C1 segment of cervical spinal cord (tissue), 14 donors: ENCODE measurements at places on chromosomes 2 and 18.

DNA sequence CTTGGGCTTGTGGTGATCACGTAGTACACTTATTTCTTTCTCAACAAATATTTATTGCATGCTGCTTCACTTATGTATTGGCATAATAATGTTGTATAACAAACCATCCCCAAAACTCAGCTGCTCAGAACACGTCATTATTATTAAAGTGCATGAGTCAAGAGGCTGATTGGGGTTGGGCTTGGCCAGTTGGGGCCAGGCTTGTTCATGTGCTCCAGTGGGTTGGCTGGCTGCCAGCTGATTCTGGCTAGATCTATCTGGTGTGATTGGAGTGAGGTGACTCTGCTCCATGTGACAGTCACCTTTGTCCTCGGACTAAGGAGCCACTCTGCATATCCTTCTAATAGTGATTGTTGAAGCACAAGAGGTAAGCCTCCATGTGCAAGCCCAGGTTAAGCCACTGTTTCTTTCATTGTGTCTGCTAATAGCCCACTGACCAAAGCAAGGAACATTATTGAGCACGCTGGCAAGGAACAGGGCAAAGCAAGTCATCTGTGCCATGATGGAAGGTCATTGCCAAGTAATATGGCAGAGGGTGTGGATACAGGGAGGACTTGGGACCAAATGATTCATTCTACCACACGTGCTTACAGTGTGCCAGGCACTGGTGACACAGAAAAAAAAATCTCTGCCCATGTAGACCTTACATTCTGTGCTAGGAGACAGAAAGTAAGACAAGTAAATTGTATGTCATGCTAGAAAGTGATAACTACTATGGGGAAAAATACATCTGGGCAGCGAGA, 63.3 kb upstream of the TMEM182 start:
- no peak for DNase-seq

- no peak for DNase-seq
Measured at GRCh38 chr18:8952174-8952573, 150.3 kb upstream of the NDUFV2 start.

- DNase-seq = no peak
Measured at GRCh38 chr2:118091140-118091478, 2.8 kb downstream of the INSIG2 start.

DNA sequence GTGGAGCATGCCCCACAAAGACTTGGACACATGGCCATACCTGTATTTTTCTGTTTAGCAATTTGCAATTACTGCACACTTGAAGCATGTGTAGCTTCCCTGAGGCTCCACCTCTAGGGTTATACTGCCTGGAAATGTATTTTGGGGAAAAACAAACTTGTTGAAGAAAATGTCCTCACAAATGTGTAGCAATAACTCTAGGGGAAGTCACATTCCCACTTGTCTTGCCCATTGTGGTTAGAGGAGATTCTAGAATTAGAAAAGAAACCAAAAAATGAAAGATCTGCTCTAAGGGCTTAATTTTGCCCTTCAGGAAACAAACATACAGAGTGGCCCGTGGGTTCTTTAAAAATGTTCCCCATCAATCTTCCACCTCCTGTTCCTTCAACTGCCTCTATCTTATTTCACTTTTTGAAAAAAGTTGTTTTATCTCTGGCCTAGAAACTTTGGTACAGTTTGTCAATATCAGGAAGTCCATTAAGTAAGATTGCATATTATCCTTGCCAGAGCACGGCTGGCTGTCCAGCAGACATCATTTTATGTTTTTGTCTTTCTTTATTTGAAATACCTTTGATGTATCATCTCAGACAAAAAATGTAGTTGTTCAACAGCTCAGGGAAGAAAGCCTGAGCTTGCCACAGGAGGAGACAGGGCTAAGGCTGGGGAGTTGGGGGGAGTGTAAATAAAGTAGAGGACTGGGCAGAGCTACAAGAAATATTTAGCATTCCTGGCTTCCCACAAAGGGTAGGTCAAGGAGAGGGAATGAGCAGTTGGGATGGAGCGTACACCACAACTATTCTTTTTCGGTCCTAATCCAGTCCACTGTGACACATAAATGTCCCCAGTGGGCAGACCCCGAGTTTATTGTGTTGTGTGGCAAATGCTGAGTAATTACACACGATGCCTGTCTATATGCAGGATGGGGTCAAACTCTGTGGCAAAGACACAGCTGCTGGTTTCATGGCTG, 96.8 kb upstream of the CDC42EP3 start:
- DNase-seq = no peak

DNA sequence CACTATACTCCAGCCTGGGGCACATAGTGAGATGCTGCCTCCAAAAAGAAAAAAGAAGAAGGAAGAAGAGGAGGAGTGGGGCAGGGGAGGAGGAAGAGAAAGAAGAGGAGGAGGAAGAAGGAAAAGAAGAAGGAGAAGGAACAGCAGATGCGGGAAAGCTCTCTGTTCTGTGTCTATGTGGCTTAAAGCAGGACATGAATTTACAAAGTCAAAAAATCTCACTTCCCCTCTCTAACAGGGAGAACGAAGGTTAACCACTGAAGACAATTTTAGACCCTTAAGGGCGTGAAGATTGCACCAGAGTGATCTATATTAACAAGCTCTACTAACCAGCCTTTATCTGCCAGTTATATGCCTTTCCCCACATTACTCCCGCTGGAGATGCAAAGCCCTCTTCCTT, 258.9 kb downstream of the METTL4 start:
- DNase-seq = no peak

DNA sequence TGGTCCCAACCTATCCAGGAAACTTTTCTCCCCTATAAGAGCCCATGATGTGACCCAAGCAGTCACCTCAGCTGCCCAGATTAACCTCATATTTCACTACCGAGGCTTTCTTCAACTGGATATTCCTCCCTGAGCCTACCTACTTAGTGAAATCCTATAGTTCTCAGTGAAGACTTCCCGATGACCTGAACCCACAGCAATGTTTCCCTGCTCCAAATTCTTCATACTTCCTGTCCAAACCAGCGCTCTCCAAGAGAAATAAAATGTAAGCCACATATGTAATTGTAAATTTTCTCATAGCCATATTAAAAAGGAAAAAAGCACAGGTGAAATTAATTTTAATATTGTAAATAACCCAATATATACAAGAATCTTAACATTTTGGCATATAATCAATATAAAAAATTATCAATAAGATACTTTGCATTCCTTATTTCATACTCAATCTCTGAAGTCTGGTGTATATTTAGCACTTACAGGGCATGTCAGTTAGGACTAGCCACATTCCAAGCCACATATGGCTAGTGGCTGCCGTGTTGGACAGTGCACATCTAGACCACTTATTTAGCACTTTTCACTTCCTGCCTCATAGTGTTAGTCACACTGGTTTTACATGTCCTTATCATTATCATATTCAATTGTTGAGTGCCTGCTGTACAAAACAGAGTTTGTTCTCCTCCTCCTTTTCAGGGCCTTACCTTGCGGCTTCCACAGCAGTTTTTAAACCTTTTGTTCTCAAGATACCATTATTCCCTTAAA, 1.9 kb upstream of the STAT4 start:
- no peak for DNase-seq

GRCh38 chr2:120037995-120038541, 25.2 kb downstream of the EPB41L5 start:
- no peak for DNase-seq

DNA sequence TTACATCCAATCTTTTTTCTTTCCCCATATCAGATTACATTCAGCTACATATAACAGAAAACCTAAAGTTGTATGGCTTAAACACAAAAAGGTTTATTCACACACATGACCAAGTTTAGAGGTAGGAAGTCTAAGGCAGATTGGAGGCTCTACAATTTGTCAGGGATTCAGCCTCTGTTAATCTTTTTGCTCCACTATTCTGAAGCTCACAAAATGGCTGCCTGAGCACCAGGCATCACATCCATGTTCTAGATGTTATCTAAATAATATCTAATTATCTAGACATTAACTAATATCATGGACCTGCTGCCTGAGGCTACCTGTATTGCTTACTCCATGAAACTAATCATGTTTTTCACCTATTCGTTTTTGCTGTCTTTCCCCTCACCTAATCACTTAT, 23.7 kb upstream of the DSC2 start:
- no peak for DNase-seq

- no peak for DNase-seq
Measured at GRCh38 chr2:187180529-187180928, 267.5 kb downstream of the CALCRL start.

GRCh38 chr2:174750923-174751441, 13.3 kb downstream of the CHRNA1 start:
- no peak for DNase-seq

DNA sequence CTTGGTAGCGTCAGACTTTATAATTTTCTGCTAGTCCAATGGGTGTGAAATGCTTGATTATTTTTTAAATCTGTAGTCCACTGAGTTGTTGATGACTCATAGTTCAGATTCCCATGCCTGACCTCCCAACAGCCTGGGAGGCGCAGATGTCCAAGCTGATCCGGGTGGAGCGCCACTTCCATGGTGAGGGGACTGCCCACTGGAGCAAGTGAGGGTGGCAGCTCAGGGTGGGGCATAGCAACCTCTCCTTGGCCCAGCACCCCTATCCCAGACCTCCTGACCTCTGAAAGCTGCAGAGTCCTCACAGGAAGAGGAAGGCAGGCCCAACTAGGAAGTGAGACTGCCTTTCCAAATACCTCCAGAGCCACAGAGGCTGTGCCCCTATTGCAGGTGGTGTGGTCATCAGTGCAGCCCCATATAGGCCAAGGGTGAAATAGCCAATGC, 4.4 kb downstream of the MAL start:
- DNase-seq = no peak

DNA sequence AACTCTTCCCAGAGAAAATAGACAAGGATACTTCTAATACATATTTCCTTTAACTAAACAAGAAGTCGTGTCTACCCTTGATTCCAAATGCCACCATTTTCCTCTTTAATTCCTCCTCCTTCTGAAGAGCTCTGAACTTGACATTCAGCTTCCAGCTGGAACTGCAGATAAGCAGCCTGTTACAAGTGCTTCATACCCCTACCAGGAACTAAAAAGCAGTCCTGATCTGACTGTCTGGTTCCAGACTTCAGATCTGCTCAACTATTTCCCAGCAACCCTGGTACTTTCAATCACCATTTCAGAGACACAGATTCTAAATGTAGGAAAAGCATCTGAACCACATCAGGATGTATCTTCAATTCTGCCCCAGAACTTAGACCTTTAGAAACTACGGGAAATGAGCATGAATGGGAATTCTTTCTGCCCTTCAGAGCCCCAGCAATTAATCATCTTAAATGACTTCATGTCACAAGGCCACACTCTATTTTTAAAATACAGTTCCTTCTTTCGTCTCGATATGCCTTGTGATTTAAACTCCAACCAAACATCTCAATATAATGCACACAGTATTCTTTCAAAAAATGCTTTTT, 159.5 kb downstream of the L3MBTL4 start:
- DNase-seq = no peak

DNA sequence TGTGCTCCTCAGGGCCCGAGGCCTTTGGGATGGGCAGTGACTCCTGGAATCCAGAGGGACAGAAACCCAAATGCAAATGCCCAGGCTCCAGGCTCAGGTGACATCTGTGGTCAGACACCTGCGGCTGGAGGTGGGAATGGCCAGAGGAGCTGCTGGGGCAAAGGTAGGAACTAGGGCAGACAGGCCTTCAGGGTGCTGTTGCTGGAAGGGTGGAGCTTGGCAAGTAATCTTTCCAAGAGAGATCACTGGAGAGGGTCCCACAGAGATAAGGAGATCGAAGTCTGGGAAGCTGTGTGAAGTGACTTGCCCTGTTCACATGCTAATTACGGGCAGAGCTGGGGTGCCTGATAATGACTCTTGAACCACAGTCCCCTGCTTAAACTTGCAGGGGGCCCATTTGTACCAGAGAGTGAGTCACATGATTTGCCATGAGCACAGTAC, 82.4 kb downstream of the ACAA2 start:
- DNase-seq = no peak

DNA sequence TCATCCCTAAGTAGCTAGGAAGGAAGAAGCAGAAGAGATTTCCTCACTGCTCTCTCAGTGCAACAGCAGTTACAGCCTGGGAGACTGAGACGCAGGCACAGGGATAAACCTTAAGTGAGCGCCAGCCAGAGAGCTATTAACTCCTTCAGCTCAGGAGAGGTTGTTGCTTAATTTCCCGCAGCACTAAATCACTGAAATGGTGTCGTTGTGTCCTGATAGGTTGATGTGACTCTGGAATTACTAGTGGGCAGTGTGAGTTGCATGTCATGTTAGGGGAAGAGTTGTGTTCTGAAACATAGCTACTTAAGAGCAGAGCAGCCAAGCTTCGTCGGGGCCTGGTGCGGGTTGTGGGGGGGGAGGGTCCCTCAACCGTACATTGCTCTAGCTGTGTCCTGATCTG, 225.8 kb downstream of the NAPG start:
- no peak for DNase-seq

GRCh38 chr2:108918156-108918874, 70.7 kb downstream of the EDAR start:
- no peak for DNase-seq

DNA sequence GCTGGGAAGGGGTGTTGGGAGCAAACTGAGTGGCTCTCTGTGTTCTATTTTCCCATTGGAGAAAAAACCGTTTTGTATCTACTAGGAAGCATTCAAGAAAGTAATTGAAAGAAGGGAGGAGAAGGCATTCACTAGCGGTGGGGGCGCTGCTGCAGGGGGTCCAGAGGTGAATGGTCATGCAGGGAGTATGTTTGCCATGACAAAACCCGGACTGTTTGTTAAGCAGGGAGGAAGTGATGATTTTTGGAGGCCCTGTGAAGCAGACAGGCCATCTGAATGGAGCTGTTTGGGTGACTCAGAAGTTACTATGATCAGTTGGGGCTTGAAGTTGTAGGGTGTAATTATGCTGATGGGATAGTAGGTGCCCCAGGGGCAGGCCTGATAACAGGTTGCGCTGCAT, 7.0 kb downstream of the TAF4B start:
- no peak for DNase-seq

DNA sequence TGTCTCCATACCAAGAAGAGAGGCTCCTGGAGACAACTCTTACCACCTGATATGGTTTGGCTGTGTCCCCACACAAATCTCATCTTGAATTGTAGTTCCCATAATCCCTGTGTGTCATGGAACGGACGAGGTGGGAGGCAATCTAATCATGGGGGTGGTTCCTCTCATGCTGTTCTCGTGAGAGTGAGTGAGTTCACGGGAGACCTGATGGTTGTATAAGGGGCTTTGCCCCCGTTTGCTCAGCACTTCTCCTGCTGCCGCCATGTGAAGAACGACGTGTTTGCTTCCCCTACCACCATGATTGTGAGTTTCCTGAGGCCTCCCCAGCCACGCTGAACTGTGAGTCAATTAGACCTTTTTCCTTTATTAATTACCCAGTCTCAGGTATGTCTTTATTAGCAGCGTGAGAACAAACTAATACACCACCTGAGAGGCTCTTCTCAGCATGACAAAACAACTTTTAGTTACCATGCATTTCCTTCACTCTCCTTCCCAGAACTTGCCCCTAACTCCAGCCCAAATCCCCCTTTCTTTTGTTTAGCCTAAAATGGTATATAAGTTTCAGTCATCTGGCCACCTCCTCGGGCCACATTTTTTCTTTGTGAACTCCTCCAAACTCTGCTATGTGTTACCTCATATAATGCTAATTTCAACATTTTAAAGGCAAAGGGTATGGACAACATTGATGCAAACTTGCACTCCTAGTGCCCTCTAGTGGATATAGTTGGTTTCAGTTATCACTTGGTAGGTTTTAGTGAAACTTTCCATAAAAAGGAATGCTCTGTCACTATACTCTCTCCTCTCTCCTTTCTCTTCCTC, 58.6 kb upstream of the SLC25A52 start:
- no peak for DNase-seq

GRCh38 chr18:61825386-61825785, 67.4 kb downstream of the RNF152 start:
- no peak for DNase-seq
